ENCODE measurements at places on chromosomes 3 and 15.

DNA sequence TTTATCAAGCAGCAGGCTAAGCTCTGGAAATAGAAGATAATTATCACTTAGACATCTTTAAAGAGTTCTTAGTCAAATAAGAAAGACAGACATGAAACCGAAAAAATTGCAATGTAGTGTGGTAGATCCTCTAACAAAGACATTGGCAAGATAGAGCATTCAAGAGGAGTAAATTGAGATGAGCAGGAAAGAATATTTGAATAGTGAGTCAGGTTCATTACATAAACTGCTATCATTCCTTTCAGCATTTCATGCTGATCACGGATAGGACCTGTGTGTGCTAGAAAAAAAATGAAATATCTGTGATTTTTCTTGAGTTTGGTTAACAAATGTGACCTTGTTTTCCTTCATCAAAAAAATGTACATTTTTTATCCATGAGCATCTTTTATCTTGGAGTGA lies 460.9 kb downstream of the OTOL1 start:
- DNase-seq, result no peak

DNA sequence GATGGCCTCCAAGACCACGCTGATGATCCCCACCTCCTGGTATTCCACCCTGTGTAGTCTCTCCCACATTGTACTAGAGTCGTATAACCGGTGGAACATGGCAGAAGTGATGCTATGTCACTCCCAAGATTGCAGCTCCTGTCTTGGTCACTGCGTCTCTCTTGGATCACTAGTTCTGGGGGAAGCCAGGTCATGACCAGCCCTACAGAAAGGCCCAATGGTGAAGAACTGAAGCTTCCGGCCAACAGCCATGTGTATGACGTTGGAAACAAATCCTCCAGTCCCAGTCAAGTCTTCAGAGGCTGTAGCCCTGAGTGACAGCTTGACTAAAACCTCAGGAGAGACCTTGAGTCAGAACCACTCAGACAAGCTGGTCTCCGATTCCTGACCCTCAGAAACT lies 61.9 kb upstream of the FNDC3B start:
- no peak for DNase-seq

- DNase-seq, result no peak
Measured at GRCh38 chr3:150064971-150065370, 94.3 kb upstream of the PFN2 start.

- no peak for DNase-seq
Measured at GRCh38 chr3:169694117-169694516, 30.6 kb upstream of the MECOM start.

GRCh38 chr15:75809986-75810750 lies 33.1 kb upstream of the UBE2Q2 start:
- no peak for DNase-seq

DNA sequence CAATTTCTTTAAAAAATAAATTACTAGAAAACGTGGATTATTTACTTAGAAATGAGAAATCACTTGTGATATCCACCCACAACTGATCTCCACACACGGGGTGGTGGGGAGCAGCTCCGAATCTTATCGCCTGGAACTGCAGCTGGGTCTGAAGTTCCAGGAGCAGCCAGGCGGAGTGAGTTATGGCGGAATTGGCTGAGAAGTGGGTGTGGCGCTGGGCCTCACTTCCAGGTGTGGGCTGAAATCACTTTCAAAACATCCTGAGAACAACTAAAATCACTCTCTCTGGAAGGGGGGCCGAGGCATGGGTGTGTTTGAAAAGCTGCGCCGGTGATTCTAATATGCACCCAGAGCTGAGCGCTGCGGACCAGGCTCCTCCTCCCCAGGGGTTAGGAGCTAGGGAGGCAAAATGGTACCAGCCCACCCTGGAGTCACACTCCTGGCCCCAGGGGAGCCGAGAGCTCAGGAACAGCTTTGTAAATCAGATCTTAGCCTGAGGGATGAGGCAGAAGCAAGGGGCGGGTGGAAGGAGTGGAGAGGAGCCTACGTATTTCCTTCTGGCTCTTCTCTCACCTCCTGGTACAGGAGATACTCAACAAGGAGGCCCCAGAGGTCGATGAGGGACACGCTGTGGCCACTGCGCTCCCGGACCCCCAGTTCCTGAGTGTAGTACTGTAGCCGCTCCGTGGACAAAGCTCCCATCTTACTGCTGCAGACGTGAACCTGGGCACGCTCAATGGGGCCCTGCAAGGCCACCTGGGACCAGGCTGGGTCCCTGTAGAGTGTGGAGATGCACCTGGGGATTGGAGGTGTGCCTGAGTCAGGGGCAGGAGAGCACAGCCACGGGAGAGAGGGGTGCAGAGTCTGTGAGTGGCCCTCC lies 9.6 kb downstream of the PLA2G4F start:
- no peak for DNase-seq

- no peak for DNase-seq
Measured at GRCh38 chr3:138567403-138567802, 26.7 kb downstream of the CEP70 start.

DNA sequence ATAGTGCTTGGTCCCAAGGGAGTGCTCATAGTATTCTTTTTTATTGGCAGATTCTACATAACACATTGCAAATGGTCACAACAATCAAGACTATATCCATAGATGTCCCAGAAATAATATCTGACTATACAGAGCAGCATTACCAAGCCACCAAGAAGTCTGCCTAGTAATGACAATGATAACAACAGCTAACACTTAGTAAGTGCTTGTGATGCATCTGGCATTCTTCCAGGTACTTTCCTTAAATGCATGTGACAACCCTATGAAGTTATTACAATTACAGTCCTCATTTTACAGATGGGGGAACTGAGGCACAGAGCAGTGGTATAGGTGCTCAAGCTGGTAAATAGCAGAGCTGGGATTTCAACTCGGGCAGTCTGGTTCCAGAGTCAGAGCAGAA lies 49.6 kb upstream of the ICE2 start:
- DNase-seq, result no peak

GRCh38 chr15:62599791-62600777 lies 435.0 kb upstream of the C2CD4B start:
- no peak for DNase-seq

DNA sequence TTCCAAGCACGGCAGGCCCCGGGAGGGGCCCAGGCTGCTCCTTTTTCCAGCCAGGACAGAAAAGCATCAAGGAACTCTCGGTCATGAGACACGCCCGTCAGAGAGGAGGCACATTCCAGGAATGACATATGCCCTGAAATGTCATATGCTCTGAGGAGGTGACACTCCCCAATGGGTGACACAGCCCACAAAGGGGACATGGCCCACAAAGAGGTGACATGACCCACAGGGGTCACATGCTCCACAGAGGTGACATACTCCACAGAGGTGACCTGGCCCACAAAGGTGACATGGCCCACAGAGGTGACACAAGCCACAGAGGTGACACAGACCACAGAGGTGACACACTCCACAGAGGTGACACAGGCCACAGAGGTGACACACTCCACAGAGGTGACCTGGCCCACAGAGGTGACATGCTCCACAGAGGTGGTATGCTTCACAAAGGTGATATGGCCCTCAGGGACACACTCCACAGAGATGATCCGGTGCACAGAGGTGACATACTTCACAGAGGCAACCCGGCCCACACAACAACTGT lies 79.2 kb downstream of the ABHD5 start:
- DNase-seq, result no peak

GRCh38 chr3:77096966-77097890 lies 57.3 kb downstream of the ROBO2 start:
- no peak for DNase-seq

GRCh38 chr15:53611145-53611920 lies 148.1 kb downstream of the WDR72 start:
- DNase-seq, result no peak

DNA sequence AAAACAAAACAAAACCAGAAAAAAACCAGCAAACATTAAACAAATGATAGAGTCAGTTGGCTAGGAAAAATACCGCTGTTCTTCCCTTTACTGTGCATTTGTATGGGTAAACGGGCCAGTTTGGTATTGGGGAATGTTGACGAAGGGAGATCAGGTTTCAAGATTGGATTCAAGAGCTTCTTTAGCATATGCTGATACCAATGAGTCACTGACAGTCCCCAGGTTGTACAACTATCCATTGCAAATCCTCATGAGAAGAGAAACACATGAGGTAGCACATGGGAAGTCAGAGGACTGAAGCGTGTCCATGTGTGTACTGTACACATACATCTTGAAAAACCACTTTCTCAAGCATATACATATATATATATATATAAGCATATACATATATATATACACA lies 25.6 kb downstream of the TIGIT start:
- no peak for DNase-seq

GRCh38 chr15:95401587-95401986 lies 928.9 kb upstream of the NR2F2 start:
- no peak for DNase-seq

DNA sequence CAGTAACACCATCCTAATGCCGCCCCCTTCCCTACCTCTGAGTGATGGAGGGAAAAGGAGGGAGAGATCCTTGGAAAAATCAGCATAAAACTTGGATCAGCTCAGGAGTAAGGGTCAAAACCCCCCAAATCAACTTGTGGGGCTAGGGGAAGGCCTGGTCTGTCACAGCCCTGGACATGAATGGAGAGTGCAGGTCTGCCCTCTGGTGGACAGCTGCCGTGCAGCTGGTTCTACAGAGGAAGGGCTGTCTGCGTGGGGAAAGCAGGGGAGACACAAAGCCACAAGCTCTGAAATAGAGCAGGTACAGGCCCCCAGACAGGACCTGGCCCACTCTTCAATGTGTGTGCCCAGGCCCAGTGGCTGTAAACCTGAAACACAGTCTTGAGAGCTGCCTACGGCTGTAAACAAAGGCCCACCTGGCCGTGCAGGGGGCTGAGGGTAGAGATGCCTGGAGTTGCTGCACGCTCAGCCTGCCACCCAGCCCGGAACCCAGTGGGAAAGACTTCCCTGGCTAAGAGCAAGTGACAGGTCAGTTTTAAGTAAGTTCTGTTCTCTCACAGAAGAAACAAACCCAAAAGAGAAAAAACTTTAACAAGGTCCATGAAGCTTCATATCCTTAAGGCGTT lies 16.4 kb downstream of the CLK3 start:
- DNase-seq, result peak; percentile 47

DNA sequence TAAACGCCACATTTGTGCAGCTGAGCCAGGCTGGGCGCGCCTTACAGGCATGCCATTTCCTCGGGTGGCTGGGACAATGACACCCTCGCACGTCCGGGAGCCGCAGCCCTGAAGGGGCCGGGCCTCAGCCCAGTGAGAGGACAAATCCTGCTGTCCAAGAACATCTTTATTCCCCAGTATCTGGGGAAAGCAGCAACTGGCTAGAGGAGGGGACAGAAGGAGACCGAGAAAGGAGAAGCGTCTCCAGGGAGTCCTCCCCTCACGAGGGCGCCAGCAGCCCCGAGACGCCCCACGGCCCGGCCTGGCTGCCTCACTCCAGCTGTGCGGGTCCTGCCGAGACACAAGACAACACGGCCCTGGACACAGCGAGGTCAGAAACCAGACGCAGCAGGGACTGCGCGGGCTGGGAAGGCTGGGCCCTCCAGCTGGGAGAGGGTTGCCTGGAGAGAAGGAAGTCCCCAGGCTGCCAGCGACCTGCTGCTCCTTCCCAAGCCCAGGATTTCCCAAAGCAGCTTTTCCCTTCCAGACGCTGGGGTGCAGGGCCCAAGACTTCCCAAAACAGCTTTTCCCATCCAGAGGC lies 130.2 kb downstream of the CHSY1 start:
- no peak for DNase-seq

DNA sequence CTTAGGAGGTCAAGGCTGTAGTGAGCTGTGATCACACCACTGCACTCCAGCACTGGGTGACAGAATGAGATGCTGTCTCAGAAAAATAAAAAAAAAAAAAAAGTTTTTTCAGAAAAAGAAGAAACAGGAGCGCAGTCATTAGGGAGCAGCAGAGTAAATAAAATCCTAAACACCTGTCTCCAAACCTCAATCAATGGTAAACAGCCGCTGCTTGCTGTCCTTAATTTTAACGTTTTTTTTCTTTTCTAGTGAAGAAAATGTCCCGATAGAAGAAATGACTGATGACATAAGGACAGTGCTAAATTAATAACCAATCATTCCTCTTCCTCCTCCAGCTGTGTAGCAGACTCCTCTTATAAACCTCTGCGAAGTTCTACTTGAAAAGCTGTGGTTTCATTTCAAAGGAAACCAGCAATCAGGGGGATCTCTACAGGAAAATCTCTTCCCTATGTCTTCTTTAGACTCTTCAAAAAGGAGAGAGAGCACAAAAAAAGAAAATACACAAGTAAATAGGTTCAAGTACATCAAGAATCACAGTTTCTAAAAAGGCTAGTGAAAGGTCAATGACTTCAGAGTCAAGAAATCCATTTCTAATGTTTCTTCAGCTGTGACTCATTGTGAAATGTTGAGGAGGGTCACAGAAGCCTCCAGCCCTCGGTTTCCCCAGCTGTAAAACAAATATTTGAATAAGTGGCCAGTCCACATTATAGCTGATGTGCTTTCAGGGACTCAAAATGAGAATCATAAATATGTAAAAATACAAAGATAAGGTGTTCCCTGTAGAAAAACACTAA lies 127.6 kb downstream of the TMCO5A start:
- no peak for DNase-seq

DNA sequence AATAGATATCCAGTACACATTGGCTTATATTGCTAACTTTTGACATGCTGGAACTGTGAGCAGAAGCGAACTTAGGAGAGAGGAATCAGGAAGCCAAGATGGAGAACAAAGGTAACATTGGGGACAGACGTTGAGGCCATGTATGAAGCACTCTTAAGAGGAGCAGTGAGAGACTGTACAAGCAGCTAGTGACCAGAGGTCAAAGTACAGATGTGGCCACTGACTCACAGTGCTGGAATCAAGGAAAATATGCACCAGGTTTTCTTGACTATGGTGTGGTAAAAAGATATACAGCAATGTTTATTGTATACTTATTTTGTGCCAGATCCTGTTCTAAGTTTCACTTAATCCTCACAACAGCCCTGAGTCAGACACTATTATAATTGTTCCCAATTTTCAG lies 2.0 kb upstream of the IL20RB start:
- no peak for DNase-seq

DNA sequence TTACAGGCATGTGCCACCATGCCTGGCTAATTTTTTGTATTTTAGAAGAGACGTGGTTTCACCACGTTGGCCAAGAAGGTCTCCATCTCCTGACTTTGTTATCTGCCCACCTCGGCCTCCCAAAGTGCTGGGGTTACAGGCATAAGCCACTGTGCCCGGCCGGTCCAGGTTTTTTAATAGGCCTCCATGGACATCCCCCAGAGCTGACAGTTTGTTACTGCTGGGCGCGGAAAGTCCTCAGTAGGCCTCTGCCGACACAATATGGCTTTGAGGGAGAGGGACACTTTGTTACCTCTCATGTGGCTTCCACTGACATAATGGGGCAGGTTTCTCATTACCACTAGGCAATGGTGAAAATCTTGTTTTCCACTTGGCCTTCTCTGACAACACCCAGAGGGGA lies 152.0 kb downstream of the WNT7A start:
- DNase-seq, result no peak

- DNase-seq, result no peak
Measured at GRCh38 chr3:162052636-162053035, 556.0 kb downstream of the OTOL1 start.

Measured in T-helper 17 cell (primary cell).